ENCODE measurements at places on chromosomes 1 and 21. TPM values are rescaled to one million over a fixed set of nuclear protein-coding genes. Genes with fewer than 3 reads are reported as not detected.
A peak's percentile ranks its signal among the peaks of the same experiment; 100 is the strongest.

The FCGR2B gene
- total RNA-seq: 2.9 TPM

The C2CD4D gene
- total RNA-seq: 1.9 TPM

The SPRR5 gene
- total RNA-seq: not detected

GRCh38 chr1:107141491-107142126 lies 770 bp downstream of the NTNG1 start:
- peak overlapping the region; percentile 88 for H3K4me3 ChIP-seq
- H3K4me1 ChIP-seq: peaks cover 16% of the 10 kb centered on the region
- H3K27me3 ChIP-seq: peaks cover 74% of the 10 kb centered on the region
- no peak for DNase-seq
- peaks cover 2% of the 10 kb centered on the region for H3K36me3 ChIP-seq

DNA sequence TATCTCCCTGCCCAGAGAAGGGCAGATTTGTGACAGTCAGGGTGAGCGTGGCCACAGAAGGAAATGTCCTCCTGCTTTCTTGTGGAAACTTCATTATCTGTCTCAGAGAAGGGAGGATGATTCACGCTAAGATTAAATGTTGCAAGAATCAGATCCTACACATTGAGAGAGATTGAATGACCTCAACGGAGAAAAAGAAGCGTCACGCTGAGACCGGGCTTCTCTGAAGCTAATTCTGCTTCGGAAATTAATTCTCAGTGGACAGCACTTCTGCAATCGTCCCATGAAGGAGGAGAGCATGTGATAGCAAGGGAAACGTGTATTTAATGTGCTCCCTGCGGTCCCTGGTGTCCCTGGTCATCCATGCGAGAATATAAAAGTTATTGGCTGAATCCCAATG lies 19.8 kb upstream of the C1orf21 start:
- no peak for DNase-seq
- H3K27ac ChIP-seq: no peak overlapping the region
- no peaks in the 10 kb centered on the region for H3K36me3 ChIP-seq
- H3K4me3 ChIP-seq: no peak overlapping the region

DNA sequence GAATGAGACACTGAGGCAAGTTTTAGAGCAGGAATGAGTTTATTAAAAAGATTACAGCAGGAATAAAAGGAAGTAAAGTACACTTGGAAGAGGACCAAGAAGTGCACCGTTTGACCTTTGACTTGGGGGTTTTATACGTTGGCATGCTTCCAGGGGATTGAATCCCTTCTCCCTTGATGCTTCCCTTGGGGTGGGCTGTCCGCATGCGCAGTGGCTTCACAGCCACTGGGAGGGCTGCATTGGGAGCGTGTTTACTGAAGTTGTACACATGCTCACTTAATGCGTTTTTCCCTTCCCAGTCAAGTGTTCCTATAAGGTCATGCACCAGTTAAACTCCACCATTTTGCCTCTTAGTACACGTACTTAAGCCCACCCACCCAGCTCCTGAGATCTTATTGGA lies 72.4 kb upstream of the MARK1 start:
- peaks cover 2% of the 10 kb centered on the region for H3K4me1 ChIP-seq
- no peak for DNase-seq
- H3K36me3 ChIP-seq: no peaks in the 10 kb centered on the region
- peaks cover 38% of the 10 kb centered on the region for H3K27me3 ChIP-seq
- no peak overlapping the region for H3K27ac ChIP-seq
